HFFc6 (cell line): ENCODE measurements at places on chromosomes 6 and 20. TPM values are rescaled to one million over a fixed set of nuclear protein-coding genes. Genes with fewer than 3 reads are reported as not detected.

Gene CCDC28A
- total RNA-seq: 8.2 and 9.4 TPM in 2 replicates

Gene NT5E
- 247 and 309 TPM in 2 replicates for total RNA-seq

Gene CALHM5
- 1.7 and 4.1 TPM in 2 replicates for total RNA-seq

Gene PSORS1C2
- total RNA-seq: not detected in 2 replicates

Gene ZSCAN23
- 0.75 to 2.0 TPM (median 0.80 TPM) in 3 replicates for total RNA-seq

Gene CST5
- not detected in 2 replicates for total RNA-seq

Gene SMLR1
- not detected in 3 replicates for total RNA-seq

Gene SLC13A3
- total RNA-seq: 2.8 to 3.5 TPM (median 3.1 TPM) in 3 replicates

Gene CAGE1
- not detected in 3 replicates for total RNA-seq

Gene TULP1
- not detected in 3 replicates for total RNA-seq

Gene BIRC7
- not detected in 3 replicates for total RNA-seq

Gene ADGRG6
- 23.3 to 65.1 TPM (median 58.0 TPM) in 3 replicates for total RNA-seq

Gene MAPK14
- 35.3 to 42.0 TPM (median 36.8 TPM) in 3 replicates for total RNA-seq

Gene SLC2A4RG
- total RNA-seq: 85.0 to 104 TPM (median 86.1 TPM) in 3 replicates

Gene TCF19
- 14.2 to 33.3 TPM (median 30.9 TPM) in 3 replicates for total RNA-seq

Gene MRPS26
- total RNA-seq: 34.4 to 50.2 TPM (median 42.9 TPM) in 3 replicates

Gene JPH2
- 8.8 to 14.6 TPM (median 10.6 TPM) in 3 replicates for total RNA-seq

Gene LRFN2
- not detected in 3 replicates for total RNA-seq

Gene KHDC1
- total RNA-seq: 4.1 and 6.2 TPM in 2 replicates

Gene GGTLC1
- total RNA-seq: not detected in 3 replicates

Gene FAXC
- 1.4 to 2.7 TPM (median 2.3 TPM) in 3 replicates for total RNA-seq
